ENCODE measurements at places on chromosomes 11 and 22.

DNA sequence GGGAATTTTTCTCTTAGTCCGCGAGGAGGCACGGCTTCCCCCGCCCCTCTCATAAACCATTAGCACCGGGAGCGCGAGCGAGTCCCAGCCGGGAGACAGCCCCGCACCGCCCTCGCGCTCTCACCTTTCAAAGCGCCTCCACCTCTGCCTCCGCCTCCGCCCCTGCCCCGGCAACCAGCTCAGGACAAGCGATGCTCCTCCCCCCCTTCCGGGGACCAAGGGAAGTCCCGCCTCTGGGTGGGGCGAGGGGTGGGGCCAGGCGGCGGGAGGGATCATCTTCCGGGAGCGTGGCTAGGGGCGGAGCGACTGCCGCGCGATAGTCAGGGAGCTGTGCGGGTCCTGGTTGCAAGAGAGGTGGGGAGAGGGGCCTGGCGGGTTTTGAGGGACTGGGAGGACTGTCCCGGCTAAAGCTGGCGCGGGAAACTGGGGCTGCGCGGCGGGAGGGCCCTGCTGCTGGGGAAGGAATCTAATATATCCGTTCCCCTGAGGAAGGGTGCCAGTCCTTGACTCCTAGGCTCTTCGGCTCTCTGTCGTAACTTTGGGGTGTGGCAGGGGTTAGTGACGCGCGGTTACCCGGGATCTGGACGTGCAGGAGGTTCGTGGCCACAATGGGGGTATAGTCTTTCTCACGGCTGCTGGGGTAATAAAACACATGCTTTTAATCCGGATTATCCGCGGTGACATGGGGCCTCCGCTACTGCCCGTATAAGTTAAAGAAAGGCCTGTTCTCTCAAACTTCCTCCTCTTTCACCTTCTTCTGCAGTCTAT, at the start of the genes CCDC82 and JRKL:
Gene CCDC82, minus strand, starts transcription at position 193 of the 768 bp plus-strand sequence. CDS start 5,165 bp downstream, outside the sequence.
Gene JRKL, plus strand, starts transcription at position 294 of the 768 bp plus-strand sequence. CDS start 637 bp downstream, outside the sequence.
- DNase-seq = peak; percentile 99

DNA sequence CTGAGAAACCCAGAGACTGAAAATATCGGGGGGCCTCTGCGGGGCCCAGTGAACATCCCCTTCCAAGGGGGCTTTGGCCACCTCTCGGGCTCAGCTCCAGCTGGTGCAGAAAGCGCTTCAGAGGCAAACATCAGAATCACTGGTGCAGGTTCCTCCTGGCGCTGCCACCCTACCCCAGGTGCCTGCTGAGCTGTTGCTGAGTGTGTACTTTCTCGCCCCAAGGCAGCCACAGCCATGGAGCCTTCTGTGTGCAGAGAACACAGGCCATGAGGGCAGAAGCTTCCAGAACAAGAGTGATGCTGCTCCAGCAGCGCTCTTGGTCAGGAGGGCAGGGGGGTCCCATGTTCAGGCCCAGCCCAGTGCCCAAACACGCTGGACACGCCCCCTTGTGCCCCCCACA, 6.3 kb downstream of the DRD4 start:
- no peak for DNase-seq

- no peak for DNase-seq
Measured at GRCh38 chr11:134745456-134745855, 333.4 kb upstream of the B3GAT1 start.

- no peak for DNase-seq
Measured at GRCh38 chr11:132318421-132319157, 948.2 kb downstream of the NTM start.

GRCh38 chr11:59807047-59807610, 3.4 kb downstream of the MRPL16 start:
- no peak for DNase-seq

DNA sequence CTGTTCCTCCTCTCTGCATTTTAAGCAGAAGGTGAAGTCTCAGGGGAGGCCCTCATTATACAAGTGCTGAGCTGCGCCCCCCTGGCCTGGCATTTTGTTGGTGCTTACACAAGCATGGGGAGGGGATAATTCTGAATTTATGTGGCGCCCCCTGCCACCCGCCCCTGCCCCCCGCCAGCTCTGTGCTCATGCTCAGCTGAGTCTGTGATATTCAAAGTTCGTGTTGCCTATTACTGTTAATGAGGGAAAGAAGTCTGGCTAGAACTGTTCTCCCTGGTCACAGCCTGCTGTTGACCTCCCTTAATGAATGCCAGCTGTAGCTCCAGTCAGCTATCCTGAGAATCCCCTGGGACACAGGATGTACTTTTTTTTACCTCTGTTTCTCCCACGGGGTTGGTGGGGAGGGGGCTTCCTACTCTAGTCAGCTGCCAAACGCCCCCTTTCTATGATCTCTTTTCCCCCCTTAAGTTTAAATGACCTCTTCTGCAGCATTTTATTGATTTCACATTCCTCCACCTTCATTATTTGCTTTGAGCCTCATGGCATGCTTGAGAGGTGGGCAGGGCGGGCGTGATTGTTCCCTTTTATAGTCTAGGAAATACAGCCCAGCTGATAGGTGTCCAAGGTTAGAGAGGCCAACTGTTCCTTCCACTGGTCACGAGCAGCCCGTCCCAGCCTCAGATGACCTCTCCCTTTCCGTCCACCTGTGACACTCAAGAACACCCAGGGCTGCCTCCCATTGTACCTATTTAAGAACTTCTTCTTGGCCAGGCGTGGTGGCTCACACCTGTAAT, 12.2 kb downstream of the USP2 start:
- no peak for DNase-seq

DNA sequence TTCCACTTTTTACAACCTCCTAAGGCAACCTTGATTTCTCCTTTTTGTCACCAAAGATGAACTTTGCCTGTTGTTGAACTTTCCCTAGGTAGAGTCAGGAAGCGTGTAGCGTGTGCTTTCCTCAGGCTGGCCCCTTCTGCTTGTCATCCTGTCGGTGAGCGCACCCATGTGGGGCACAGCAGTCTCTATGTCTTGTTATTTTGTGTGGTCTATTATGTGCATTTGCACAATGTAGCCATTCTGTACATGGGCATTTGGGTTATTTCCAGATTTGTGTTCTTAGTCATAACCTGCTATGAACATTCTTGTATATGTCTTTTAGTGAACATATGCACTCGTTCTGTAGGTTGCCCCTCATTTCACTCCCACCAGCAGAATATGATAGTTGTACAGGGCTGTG, 34.9 kb downstream of the CABIN1 start:
- no peak for DNase-seq

GRCh38 chr22:25060522-25061071, 108.1 kb downstream of the KIAA1671 start:
- peak; percentile 64 for DNase-seq

DNA sequence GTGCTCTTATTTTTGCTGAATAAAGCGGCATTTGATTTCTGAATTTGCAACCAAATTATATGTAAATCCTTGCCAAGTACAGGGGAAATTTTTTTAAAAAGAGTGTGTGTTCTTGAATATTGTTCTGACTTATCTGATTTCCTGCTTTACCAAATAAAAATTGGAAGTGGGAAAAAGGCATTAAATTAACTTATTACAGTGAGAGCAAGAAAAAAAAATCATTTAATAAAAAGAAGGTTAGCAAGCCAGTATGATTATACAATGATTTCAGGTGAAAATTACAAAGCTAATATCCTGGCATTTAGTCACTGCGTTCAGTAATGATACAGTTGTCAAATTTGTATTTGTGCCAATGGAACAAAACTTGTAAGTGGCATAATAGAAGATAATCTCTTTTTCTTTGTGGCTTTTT, 82.1 kb upstream of the PPARA start:
- no peak for DNase-seq

GRCh38 chr22:22201185-22201929, 43.2 kb upstream of the VPREB1 start:
- peak; percentile 78 for DNase-seq

DNA sequence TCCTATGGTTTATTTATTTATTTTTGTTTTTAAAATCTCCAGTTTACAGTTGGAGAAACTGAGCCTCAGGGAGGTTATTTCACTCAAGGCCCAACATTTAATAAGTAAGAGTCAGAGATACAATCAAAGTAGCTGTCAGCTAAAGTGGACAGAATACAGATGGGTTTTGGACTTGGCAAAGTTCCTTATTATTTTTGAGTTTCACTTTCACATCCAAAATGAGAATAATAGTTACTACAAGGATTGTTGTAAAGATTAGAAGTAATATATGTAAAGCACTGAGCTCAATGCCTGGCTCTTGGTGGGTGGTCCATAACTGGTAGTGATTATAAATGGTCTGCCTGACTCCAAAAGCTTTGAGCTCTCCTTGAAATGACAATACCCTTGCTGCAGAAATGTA, 87.5 kb upstream of the SESN3 start:
- DNase-seq = no peak

DNA sequence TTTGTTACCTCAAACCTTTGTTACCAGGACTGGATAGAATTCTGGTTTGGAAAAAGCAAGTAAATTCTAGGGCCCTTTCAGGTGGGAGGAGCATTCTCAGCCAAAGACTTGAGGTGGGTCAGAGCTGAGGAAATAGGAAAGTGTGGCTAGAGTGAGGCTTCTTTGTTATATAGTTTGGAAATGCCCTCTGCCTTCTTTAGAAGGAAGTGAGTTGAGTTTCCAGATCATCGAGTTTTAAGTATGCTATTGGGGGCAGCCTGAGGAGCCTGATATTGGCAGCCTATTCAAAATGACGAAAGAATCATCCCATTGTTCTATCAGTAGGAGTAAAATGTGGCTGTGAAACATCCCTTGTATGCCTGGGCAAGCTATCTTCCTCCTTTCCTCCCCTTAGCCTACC, 134.1 kb downstream of the ARHGAP42 start:
- no peak for DNase-seq

DNA sequence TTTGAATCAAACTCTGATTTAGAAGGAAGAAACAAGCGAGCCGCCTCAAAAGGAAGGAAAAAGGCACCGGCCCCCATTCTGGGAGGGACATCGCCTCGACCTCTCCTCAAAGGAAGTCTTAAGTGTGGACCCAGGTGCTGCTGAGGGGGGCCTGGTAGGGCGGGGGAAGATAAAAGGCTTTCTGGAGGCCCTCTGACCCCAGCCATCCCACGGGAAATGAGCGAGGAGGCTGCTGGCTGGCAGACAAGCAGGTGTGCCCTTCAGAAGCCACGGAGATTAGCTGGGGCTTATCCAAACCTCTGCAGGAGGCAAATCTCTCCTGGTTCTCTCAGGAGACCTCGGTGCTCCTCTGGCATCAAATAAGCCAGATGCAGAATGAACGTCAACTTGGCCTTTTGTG, 171.4 kb upstream of the BLID start:
- no peak for DNase-seq

DNA sequence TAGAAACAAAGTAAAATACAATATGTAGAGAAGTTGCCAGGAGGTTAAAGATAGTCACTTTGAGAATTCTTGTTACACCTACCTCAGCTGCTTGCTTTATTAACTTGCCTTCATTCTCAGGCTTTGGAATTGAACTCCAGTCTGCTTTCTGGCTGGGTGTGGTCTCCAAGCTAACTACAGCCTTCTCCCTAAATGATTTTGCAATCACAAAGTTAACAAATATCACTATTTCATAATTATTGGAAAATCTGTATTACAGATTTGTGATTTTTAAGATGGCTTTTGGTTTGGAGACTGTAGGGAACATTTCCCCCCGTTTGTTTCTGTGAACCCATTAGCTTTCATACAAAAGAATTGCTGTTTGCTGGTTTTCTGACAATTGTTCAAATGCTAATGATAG, 2.2 kb downstream of the PLAAT5 start:
- DNase-seq = no peak

DNA sequence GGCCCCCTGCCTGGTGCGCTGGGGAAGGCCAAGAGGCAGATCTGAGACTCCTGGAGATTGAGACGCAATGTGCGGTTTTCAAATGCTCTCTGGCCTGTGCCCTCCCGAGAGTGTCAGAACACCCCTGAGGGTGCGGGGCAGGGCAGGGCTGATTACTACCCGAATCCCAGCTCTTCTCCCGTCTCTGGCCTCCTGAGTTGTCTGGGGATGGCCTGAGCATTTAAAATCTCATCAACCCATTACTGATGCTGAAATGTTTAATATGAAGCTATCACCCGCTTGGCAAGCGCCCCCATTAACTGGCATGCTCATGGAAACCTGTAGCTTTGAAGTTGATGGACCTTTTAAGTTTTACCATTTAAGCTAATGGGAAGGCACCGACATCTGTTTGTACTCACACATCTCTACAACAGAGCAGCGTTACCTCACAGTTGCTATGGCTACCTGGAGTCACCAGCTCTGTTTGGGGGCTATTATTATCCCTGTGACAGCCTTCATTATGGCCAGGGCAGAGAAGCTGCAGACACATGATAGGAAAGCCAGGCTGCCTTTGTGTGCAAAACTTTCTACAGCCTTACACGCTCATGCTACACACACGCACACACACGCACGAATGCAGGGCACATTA, 3.6 kb upstream of the MB start:
- DNase-seq = no peak

GRCh38 chr11:19578871-19579270, 133.8 kb upstream of the NAV2 start:
- DNase-seq = no peak

DNA sequence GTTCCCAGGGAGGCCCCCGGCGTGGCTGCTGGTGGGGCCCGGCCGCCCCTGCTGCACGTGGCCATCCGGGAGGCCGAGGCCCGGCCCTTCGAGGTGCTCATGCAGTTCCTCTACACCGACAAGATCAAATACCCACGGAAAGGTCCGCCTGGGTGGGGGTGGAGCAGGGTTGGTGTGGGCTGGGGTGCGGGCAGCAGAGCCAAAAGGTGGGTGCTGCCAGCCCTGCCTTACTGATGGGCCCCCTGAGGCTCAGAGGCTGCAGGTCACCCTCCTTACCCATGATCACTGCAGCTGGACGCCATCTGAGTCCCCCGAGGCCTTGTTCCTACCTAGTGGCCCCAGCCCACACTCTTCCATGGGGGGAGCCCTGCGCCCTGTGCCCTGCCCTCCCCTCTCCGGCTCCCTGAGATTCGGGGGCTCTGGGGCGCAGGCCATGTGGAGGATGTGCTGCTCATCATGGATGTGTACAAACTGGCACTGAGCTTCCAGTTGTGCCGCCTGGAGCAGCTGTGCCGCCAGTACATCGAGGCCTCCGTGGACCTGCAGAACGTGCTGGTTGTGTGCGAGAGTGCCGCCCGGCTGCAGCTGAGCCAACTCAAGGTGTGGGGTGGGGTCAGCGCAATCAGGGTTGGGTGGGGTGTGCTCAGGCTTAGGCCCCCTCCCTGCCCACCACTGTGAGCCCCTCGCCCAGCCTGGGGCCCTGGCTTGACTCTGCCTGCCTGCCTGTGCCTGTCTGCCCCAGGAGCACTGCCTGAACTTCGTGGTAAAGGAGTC, 7.6 kb downstream of the THAP7 start:
- no peak for DNase-seq

GRCh38 chr11:41245184-41245583, 214.3 kb downstream of the LRRC4C start:
- no peak for DNase-seq

GRCh38 chr11:15222777-15223176, 108.1 kb downstream of the INSC start:
- no peak for DNase-seq

Data from activated CD4-positive, alpha-beta T cell treated with anti-CD3 and anti-CD28 coated beads, Interleukin-2, amount 50 U/mL, for 48 hours (primary cell).